Stimulated activated CD4-positive, alpha-beta T cell treated with anti-CD3 and anti-CD28 coated beads, Interleukin-15, amount 100 ng/mL, for 1 hour (primary cell): ENCODE measurements at places on chromosomes 5 and 9.

- no peak for DNase-seq
These were observed 139.5 kb upstream of the FSTL4 start for GRCh38 chr5:133751846-133752245.

- peak; percentile 5 for DNase-seq
These were observed 1.0 kb upstream of the DAB2IP start for GRCh38 chr9:121650217-121651007.

GRCh38 chr5:128763321-128763720 lies 202.0 kb upstream of the SLC27A6 start:
- no peak for DNase-seq

GRCh38 chr5:150487199-150488061 lies 20.5 kb upstream of the NDST1 start:
- no peak for DNase-seq

DNA sequence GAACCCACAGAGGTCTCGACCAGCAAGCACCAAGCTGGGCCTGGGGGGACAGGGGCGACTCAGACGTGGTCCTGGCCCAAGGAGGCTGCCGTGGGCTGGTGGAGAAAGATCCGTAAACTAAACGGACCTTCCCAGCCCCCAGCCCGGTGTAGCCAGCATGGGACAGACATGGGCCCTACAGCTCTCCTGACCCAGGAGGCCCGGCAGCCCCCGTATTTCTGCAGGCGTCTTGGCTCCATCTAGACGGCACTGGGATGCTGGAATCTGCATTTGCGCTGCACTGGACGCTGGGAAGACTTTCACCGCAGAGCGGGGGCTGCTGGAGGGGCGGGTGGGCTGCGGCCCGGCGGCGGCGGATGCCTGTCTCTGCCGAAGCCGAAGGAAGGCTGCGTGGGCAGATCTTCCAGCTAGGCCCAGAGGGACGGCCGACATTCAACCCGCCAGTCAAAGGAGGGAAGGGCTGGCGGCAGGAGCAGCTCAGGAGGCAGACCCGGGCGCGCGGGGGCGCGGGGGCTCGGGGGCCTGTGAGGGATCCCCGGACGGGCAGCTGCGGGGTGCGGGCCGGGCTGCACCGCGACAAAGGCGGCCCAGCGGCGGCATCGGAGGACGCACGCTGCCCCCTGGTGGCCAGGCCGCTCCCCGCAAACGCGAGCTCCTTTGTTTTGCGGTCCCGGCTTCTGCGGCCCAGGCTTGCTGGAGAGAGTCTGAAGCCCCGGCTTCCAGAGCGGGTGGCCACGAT lies 266.2 kb downstream of the NSG2 start:
- DNase-seq: peak; percentile 54

DNA sequence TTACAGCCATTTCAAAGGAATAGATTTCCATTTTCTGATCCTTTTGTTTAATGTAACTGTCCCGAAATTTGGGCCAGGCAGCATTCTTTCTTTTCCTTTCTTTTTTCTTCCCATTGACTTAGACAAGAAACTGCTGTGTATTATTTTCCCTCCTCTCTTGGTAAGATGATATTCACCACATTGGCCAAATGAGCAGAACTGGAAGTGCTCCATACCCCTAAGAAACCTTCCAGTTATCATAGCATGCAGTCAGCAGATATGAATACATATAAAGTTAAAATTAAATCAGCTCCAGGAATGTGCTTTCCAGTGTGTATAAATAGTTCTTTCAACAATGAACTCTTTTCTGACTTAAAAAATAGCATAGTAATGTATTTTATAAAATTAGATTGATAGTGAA lies 168.5 kb upstream of the GAS1 start:
- no peak for DNase-seq

DNA sequence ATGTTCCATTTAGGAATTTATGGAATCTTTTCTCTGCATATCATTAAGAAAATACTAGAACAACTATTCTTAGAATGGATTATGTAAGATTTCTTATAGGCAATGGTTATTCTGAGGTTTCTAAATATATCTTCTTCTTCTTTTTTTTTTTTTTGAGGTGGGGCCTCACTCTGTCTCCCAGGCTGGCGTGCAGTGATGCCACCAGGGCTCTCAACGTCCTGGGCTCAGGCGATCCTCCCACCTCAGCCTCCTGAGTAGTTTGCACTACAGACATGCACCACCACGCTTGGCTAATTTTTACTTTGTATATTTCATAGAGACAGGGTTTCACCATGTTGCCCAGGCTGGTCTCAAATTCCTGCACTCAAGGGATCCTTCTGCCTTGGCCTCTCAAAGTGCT lies 137.2 kb downstream of the SREK1 start:
- no peak for DNase-seq

- no peak for DNase-seq
These were observed 30.9 kb downstream of the PDE6A start for GRCh38 chr5:149913436-149914419.

DNA sequence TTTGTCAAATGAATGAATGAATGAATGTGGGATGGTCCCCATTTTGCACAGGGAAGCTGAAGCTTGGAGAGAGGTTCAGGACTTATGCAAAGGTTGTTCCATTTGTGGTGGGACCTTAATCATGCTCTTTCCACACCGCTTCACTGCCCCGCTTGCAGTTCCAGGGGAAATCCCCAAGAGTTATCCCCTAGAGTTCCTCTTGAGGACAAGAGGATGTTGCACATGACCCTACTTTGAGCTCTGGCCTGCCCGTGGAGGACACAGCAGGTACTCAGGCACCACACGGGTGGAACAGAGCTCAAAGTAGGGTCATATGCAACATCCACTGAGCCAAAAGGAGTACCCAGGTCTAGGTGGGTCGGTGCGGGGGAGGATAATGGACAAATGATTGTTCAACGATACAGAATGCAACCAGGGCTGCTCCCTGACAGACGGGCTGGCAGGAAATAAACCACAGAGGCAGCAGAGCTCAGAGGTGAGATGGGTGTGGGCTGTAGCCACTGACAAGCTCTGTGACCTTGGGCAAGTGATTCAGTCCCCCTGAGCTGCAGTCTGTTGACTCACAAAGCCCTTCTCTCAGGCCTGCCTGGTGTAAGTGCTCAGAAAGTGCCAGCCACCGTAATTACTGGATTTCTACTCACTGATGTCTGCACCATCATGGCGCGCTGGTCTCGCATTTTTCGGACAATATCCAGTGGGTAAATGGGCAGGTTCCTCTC lies 60.3 kb upstream of the EPB41L4B start:
- no peak for DNase-seq

DNA sequence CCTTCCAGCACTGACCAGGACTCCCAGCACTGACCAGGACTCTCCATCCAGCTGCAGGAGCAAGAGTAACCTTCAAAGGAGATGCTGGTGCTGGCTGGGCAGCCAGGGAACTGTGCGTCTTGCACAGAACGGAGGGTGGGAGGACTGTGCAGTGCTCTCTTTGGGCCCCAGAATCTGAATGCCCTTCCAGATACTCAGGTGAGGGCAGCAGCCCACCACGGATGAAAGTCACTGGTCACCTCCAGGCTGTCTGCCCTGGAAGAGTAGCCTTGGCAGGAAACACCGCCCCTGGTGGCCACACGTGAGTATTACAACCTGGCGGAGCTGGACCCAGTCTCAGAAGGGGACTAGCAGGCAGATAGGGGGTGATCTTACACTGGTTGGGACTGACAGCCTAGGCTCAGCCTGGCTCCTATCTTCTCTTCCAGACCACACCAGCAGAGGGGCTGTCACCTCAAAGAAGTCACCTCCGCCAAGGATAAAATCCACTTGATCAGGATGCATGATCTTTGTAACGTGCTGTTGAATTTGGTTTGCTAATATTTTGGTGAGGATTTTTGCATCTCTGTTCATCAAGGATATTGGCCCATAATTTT lies 4.8 kb upstream of the SARDH start:
- DNase-seq: peak; percentile 63

GRCh38 chr9:135531096-135531495 lies 9.9 kb downstream of the LCN1 start:
- DNase-seq: no peak

GRCh38 chr9:87675906-87676515 lies 49.9 kb upstream of the CTSL start:
- no peak for DNase-seq

DNA sequence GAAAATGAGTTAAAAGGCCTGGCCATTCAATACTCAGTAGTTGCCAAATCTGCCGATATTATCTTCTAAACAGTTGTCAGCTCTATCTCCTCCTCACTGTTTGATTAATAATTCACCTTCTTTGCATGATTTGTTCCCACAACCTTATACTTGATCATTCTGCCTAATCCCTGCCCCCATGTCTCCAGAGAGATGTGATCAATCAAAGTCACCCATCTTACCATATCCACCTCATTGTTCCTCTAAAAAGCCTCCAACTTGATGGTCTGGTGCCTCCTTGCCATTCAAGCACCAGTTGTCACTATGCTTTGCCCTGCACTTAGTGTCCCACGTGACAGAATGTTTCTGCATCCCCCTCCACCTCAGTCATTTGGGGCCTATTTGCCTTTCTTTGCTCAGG lies 41.3 kb downstream of the KIAA1958 start:
- no peak for DNase-seq

DNA sequence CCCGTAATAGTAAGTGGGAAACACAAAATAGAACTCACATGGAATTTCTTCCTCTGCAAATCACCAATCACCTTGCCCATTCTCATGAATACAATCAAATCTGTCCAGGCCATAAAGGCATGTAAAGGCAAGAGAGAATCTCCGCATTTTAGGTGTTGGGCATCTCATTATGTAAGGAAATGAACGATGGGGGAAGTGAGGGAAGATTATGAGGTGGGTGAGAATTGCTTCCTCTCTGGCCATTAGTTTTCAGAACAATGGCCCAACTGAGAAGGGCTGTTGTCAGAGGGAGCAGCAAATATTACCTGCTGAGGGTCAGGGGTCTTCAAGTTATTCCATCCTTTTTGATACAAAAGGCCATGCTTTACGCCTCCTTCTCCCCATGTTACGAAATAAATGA lies 455.1 kb downstream of the ARHGEF28 start:
- DNase-seq: no peak

GRCh38 chr5:174146556-174146955 lies 101.0 kb downstream of the NSG2 start:
- no peak for DNase-seq

DNA sequence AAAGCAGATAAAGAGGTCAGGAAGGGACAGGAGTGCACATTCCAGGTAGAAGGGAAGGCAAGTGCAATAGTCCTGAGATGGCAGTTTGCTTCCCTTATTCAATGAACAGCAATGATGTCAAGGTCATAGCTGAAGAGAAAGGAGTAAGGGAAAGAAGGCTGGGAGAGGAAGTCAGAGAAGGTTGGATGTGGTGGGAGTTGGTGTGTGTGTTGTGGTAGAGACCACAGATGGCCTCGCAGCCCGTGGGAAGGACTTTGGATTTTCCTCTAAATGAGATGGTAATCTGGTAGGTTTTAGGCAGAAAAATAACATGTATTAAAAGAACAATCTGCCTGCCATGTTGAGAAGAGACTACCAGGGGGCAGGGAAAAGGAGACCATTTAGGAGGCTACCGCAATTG lies 25.1 kb upstream of the LPAR1 start:
- DNase-seq: no peak

GRCh38 chr9:30932226-30932625 lies 1452.2 kb upstream of the ACO1 start:
- no peak for DNase-seq

DNA sequence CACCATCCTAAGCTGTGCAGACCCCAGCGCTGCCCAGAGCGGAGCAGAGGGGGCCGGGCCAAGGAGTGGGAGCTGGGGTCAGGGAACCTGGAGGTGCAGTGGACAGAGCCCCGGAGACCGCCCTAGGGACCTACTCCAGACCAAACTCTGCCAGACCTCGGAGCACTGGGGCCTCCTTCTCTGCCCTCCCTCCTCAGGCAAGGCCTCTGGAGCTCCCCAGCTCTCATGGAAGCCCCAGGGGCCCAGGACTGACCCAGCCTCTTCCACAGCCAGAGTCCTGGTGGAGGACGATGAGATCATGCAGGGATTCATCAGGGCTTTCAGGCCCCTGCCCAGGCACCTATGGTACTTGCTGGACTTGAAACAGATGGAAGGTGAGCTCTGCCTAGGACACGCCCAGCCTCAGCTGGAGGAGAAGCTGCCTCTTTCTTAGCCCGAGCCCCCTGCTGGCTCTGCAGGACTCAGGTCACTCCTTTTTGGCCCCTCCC lies 3.6 kb downstream of the PAEP start:
- no peak for DNase-seq

DNA sequence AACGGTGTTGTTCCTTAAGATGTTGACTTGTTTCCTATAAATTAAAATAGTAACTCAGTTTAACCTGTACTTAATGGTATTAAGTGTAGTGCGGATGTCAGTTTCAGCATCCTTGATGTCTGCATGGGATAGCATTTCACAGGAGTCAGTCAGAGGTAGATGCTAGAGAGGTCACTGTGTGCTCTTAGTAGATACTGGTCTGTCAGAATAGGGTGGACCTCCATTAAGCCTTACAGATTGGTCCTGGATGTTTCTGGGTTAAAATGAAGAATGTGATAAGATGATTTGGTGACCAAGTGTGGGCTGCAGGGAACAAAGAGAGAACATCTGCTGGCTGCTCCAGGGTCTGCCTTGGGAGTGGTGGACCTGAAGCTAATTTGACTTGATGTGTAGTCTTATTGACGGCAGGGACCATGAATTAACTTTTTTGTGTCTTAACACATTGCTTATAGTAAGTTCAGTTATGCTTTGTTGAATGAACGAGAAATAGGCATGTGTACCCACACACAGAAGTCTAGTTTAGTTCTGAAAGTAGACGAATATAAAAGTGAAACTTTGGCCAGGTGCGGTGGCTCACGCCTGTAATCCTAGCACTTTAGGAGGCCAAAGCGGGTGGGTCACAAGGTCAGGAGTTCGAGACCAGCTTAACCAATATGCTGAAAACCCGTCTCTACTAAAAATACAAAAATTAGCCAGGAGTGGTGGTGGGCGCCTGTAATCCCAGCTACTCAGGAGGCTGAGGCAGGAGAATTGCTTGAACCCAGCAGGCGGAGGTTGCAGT lies 12.5 kb downstream of the RAB24 start:
- DNase-seq: no peak

DNA sequence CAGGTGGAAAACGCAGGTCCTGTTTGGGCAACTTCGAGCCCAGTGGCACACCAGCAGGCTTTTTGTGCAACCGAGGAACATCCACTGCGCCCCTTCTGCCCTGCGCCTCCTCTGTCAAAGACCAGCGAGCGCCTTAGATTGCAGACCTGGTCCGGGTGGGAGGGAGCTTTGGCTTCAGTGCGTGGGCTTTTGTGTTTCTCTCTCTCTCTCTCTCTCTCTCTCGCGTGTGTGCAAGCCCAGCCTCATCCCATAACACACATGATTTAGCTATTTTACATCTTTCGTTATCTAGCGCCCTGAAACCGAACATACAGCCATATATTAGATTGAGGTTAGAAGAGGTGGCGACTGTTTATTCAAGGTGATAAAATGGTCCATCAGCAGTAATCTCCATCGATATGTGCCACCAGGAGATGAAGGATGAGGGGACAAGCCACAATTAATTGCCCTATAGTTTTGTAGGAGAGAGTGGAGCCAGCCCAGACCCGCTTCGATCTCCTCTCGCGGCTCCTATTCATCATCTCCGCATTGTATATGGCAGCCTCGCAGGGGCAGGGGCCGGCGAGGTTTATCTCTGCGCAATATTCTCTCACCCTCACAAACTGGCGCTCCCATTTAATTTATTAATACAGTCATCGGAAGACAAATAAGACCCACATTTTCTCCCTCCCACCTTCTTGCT lies 5.3 kb downstream of the PRDM6 start:
- no peak for DNase-seq
